ENCODE measurements at places on chromosomes 1 and 21. TPM values are rescaled to one million over a fixed set of nuclear protein-coding genes. Genes with fewer than 3 reads are reported as not detected.
A peak's percentile ranks its signal among the peaks of the same experiment; 100 is the strongest.

GRCh38 chr1:112388436-112388835, 7.6 kb upstream of the CTTNBP2NL start:
- no peak overlapping the region for H3K4me3 ChIP-seq
- peaks cover 8% of the 10 kb centered on the region for H3K4me1 ChIP-seq
- H3K36me3 ChIP-seq, result no peaks in the 10 kb centered on the region
- no peak overlapping the region for H3K27ac ChIP-seq
- peaks cover 21% of the 10 kb centered on the region for H3K27me3 ChIP-seq

DNA sequence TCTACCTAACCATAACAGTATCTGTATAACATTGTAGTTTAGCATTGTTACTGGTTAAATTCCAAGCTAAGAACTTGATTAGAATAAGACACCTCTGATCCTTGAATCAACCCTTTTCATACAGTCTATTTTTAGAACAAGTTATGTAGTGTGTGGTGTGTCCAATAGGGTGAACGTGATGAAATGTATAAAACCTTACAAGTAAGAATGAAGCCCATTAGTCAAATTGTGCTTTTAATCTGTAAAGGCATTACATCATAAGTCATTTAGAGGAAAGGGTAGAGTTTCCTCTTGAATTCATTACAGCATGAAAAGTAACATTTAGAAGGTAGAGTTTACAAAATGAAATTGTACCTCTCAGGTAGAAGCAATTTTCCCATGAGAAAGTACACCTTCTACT, 479.2 kb downstream of the LTN1 start:
- no peak for DNase-seq
- no peak overlapping the region for H3K4me3 ChIP-seq
- H3K36me3 ChIP-seq, result no peaks in the 10 kb centered on the region
- no peak overlapping the region for H3K27ac ChIP-seq

- peaks cover 4% of the 10 kb centered on the region for H3K27me3 ChIP-seq
- no peak for DNase-seq
- H3K27ac ChIP-seq, result no peak overlapping the region
- no peaks in the 10 kb centered on the region for H3K36me3 ChIP-seq
- no peaks in the 10 kb centered on the region for H3K4me1 ChIP-seq
These were observed 82.0 kb downstream of the KCNK1 start for GRCh38 chr1:233695901-233696300.

DNA sequence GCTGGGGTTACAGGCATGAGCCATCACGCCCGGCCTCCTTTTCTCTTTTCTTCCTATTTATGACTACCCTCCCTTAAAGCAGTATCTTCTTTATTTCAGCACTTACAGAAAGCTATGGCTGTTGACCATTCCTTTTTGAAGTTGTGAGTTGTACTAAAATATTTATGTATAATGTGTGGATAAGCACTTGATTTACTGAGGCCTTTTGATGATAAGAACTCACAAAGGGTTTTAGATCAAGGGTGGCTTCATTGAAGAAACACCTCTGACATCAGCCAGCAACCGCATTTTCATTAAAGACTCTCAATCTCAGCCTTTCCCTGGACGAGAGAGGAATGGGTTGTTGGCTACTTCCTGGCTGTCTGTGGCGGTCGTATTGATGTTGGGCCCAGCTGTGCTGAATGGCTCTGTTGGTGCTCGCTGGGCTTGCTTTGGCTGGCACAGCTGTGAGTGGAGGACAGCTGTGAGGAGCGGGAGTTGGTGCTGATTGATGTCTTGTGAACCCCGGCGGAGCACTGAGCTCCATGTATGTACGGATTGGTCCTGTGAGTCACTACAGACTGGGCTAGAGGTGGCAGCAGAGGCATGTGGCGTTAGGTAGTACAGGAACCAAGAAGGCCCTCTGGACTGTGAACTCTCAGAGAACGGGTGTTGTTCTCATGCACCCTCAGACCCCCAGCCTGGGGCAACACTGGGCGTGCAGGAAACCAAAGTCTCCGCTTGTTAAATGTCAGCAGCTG, 208.8 kb downstream of the KIF26B start:
- H3K36me3 ChIP-seq, result peaks cover 2% of the 10 kb centered on the region
- H3K4me3 ChIP-seq, result no peak overlapping the region
- DNase-seq, result no peak
- H3K27me3 ChIP-seq, result no peaks in the 10 kb centered on the region
- no peak overlapping the region for H3K27ac ChIP-seq
- H3K4me1 ChIP-seq, result peaks cover 20% of the 10 kb centered on the region

GRCh38 chr1:24202556-24202955, 15.5 kb upstream of the IFNLR1 start:
- peaks cover 4% of the 10 kb centered on the region for H3K27me3 ChIP-seq
- H3K4me1 ChIP-seq, result no peaks in the 10 kb centered on the region
- no peak for DNase-seq
- H3K36me3 ChIP-seq, result no peaks in the 10 kb centered on the region
- no peak overlapping the region for H3K27ac ChIP-seq
- no peak overlapping the region for H3K4me3 ChIP-seq

Gene FCAMR
- total RNA-seq, result not detected

GRCh38 chr1:236844499-236845271, 49.6 kb downstream of the MTR start:
- no peaks in the 10 kb centered on the region for H3K4me1 ChIP-seq
- H3K4me3 ChIP-seq, result no peak overlapping the region
- no peaks in the 10 kb centered on the region for H3K27me3 ChIP-seq
- no peak for DNase-seq

Gene C4BPA
- total RNA-seq, result not detected

Gene ACOT7
- total RNA-seq, result 30.3 TPM

Gene SAMD13
- total RNA-seq, result 10.4 TPM

Gene PTPRF
- 520 TPM for total RNA-seq

- no peak overlapping the region for H3K4me3 ChIP-seq
- H3K27me3 ChIP-seq, result peaks cover 49% of the 10 kb centered on the region
- H3K4me1 ChIP-seq, result peaks cover 3% of the 10 kb centered on the region
- no peak overlapping the region for H3K27ac ChIP-seq
- DNase-seq, result no peak
These were observed 2.8 kb upstream of the MIXL1 start for GRCh38 chr1:226220473-226221189.

GRCh38 chr1:193457676-193458075, 271.3 kb upstream of the B3GALT2 start:
- no peaks in the 10 kb centered on the region for H3K27me3 ChIP-seq
- no peak overlapping the region for H3K27ac ChIP-seq
- no peaks in the 10 kb centered on the region for H3K36me3 ChIP-seq
- DNase-seq, result no peak

Gene UBXN10
- 2.8 TPM for total RNA-seq

DNA sequence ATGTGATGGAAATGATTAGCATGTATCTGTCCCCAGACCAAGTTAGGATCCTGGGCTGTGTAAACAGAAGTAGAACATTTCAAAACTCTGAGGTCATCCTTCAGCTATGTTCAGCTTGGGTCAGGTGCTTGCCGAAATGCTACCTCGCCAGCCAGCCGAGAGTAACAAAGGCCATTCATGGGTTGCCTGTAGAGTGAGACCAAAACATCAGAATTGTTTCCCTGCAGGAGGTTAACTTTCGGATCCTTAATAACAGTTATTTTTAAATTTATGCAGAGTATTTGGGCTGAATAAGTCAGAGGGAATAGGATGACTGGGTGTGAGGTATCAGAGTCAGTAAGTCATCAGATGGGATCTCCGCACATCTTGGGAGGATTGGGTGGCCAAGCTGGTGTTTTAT, 35.6 kb downstream of the SMYD2 start:
- H3K4me3 ChIP-seq, result no peak overlapping the region
- H3K27ac ChIP-seq, result no peak overlapping the region
- H3K27me3 ChIP-seq, result no peaks in the 10 kb centered on the region
- H3K36me3 ChIP-seq, result peaks cover 21% of the 10 kb centered on the region

DNA sequence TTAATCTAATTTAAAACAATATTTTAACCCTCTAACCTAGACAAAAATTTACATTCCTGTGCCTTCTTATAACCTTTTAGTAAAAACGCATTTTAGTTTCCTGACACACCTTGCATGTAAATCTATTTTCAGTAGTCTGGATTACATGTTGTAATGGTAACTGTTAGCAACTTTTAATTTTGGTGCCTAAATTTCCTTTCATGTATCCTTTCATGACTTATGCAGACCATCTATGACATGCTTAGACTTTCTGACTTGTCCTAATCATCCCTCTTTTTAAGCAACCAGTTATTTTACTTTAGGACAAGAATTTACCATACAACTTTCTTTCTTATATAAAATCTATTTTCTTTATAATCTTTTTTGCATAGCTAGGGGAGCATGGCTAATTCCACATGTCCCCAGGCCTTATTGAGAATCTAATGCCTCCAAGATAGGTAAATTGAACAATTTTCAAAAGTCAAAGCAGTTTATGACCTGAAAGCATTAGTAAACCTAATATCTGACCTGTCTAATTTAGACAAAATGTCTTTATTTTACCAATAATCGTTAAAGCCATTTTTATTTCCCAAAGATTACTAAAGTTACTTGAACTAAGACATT, 57.5 kb upstream of the IL12RB2 start:
- DNase-seq, result no peak
- H3K4me3 ChIP-seq, result no peak overlapping the region
- no peak overlapping the region for H3K27ac ChIP-seq
- no peaks in the 10 kb centered on the region for H3K36me3 ChIP-seq

GRCh38 chr1:235098547-235098946, 30.1 kb downstream of the TOMM20 start:
- peaks cover 4% of the 10 kb centered on the region for H3K4me1 ChIP-seq
- DNase-seq, result no peak
- no peaks in the 10 kb centered on the region for H3K36me3 ChIP-seq
- no peak overlapping the region for H3K4me3 ChIP-seq
- no peak overlapping the region for H3K27ac ChIP-seq

Gene KRTAP19-3
- total RNA-seq, result not detected

- H3K36me3 ChIP-seq, result peaks cover 9% of the 10 kb centered on the region
- H3K27me3 ChIP-seq, result no peaks in the 10 kb centered on the region
- DNase-seq, result no peak
- H3K4me3 ChIP-seq, result no peak overlapping the region
- peaks cover 3% of the 10 kb centered on the region for H3K4me1 ChIP-seq
- no peak overlapping the region for H3K27ac ChIP-seq
These were observed 47.3 kb downstream of the DTL start for GRCh38 chr1:212082765-212083406.

GRCh38 chr1:203504400-203505250, 10.7 kb downstream of the OPTC start:
- no peak overlapping the region for H3K4me3 ChIP-seq
- H3K4me1 ChIP-seq, result peaks cover 8% of the 10 kb centered on the region
- no peaks in the 10 kb centered on the region for H3K36me3 ChIP-seq
- DNase-seq, result peak; percentile 75
- H3K27ac ChIP-seq, result no peak overlapping the region

GRCh38 chr1:1470626-1471388, 758 bp upstream of the ATAD3B start:
- no peaks in the 10 kb centered on the region for H3K36me3 ChIP-seq
- H3K4me1 ChIP-seq, result peaks cover 20% of the 10 kb centered on the region
- peaks cover 2% of the 10 kb centered on the region for H3K27me3 ChIP-seq
- no peak for DNase-seq

Gene CACNA1E
- 0.93 TPM for total RNA-seq

- DNase-seq, result no peak
- no peak overlapping the region for H3K4me3 ChIP-seq
- peaks cover 24% of the 10 kb centered on the region for H3K4me1 ChIP-seq
- no peaks in the 10 kb centered on the region for H3K27me3 ChIP-seq
- peaks cover 6% of the 10 kb centered on the region for H3K36me3 ChIP-seq
These were observed 162.5 kb downstream of the ROR1 start for GRCh38 chr1:63936276-63936675.

Gene FAM72B
- total RNA-seq, result 2.0 TPM

- peaks cover 62% of the 10 kb centered on the region for H3K27me3 ChIP-seq
- DNase-seq, result no peak
- H3K36me3 ChIP-seq, result no peaks in the 10 kb centered on the region
- H3K4me1 ChIP-seq, result no peaks in the 10 kb centered on the region
- H3K4me3 ChIP-seq, result no peak overlapping the region
These were observed 5.9 kb upstream of the TTC4 start for GRCh38 chr1:54709547-54710292.

Gene C8B
- total RNA-seq, result 0.26 TPM

Gene OR2L3
- not detected for total RNA-seq

DNA sequence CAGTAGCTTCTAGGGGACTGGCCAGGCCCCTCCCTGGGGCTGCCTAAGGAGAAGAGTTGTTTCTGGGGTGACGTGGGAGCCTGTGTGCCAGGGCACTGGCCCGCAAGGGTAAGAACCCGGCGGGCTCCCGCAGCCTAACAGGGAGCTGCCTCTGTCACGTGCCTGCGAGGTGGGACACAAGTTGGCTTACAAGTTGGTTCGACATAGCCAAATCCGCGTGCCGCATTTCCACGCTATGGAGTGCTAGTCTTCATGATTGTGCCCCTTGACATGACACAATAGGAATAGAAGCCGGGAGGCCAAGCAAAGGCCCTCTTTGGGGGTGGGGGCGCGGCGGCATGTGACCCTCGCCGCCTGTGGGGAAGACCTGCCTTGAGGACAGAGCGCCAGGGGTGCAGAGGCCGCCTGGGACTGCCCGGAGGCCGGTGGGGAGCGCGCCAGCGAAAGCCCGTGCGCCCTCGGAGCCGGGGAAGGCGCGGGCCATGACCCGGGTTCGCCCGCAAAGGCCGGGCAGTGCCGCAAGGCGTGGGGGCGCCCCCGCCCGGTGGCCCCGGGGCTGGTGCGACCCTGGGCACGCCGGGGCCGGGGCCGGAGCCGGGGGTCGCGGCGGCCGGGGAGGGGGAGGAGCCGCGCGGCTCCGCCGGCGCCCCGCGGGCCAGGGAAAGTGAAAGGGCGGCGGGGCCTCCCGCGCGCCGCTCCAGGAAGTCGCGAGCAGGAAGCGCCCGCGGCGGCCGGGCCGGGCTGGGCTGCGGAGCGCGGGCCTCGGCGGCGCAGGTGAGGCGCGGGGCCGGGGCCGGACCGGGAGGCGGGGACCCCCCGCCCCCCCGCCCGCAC, at the start of gene SLC37A1:
SLC37A1 (plus strand) TSS at position 702 of the 834 bp plus-strand sequence. CDS start 4,603 bp downstream, outside the sequence.
- H3K27me3 ChIP-seq, result no peaks in the 10 kb centered on the region
- H3K27ac ChIP-seq, result peak within 1 kb of the TSS; percentile 93
- peaks cover 52% of the 10 kb centered on the region for H3K4me1 ChIP-seq
- peaks cover 9% of the 10 kb centered on the region for H3K36me3 ChIP-seq
- peak; percentile 35 for DNase-seq

Gene AKR7A3
- 2.7 TPM for total RNA-seq

DNA sequence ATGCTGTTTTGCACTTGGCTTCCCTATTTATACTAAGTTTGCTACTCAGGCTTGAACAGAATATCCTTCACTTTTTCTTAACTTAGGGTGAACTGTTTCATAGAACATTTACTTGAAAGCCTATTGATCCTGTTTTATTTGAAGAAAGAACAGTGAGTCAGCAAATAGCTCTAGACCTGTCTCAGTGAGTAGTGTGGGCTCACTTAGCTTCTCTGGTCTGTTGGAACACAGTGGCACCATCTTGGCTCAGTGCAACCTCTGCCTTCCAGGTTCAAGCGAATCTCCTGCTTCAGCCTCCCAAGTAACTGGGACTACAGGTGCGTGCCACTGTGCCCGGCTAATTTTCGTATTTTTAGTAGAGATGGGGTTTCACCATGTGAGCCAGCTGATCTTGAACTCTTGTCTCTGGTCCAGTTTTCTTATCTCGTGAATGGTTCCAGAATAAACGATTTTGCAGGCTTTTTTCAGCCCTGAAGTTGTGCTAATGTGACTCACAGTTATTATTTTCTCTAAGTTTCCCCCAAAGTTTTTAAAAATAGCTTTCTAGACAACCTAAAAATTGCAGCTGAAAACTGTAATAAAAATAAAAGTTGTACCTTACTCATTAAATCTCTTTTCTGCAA, 76.8 kb downstream of the KIF1B start:
- H3K4me3 ChIP-seq, result no peak overlapping the region
- no peaks in the 10 kb centered on the region for H3K27me3 ChIP-seq
- peaks cover 28% of the 10 kb centered on the region for H3K36me3 ChIP-seq
